PC-3 (cell line): ENCODE measurements at places on chromosomes 16 and 17. TPM values are rescaled to one million over a fixed set of nuclear protein-coding genes. Genes with fewer than 3 reads are reported as not detected.
A peak's percentile ranks its signal among the peaks of the same experiment; 100 is the strongest.

Gene MAP1LC3B
- 11.0 and 11.9 TPM in 2 replicates for total RNA-seq

Gene TEX14
- total RNA-seq, result 0.12 and 0.29 TPM in 2 replicates

Gene TRIM47
- 73.7 and 109 TPM in 2 replicates for total RNA-seq

Gene FNDC8
- total RNA-seq, result not detected in 2 replicates

Gene SGCA
- total RNA-seq, result not detected in 2 replicates

Gene SCIMP
- total RNA-seq, result not detected in 2 replicates

Gene CFAP119
- 8.6 and 9.6 TPM in 2 replicates for total RNA-seq

DNA sequence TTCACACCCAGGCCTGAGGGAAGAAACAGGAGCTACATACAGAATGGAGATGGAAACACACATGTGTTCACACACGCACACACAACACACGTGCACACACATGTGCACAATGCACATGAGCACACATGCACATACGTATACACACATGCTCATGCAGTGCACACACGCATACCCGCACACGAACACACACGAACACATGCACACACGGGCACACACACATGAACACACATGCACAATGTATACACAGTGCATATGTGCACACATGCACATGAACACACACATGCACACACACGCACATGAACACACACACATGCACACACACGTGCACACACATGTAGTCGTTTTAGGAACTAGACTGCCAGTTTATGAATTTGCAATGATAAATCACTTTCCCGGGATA lies 49.3 kb upstream of the CDR2 start:
- no peaks in the 10 kb centered on the region for H3K36me3 ChIP-seq
- H3K4me3 ChIP-seq, result no peak overlapping the region
- no peaks in the 10 kb centered on the region for H3K27me3 ChIP-seq
- no peak for DNase-seq
- H3K27ac ChIP-seq, result no peak overlapping the region

DNA sequence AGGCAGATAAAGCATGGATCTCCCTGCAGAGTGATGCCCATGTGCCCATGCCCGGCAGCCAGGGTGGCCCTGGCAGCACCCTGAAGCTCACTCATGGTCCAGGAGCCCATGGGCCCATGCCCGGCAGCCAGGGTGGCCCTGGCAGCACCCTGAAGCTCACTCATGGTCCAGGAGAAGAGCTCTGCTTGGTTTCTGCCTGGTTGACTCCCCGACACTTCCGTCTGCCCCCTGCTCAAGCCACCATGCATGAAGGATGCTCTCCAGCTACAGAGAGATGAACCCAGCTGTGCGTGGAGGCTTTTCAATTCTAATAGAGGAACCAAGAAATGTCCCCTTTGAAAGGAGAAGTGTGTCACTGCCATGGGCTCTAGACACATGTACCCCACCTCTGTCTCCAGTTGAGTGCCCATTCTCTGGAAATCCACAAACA lies 8.7 kb downstream of the CCL17 start:
- no peaks in the 10 kb centered on the region for H3K27me3 ChIP-seq
- no peak for DNase-seq
- peaks cover 12% of the 10 kb centered on the region for H3K4me1 ChIP-seq
- H3K36me3 ChIP-seq, result no peaks in the 10 kb centered on the region

DNA sequence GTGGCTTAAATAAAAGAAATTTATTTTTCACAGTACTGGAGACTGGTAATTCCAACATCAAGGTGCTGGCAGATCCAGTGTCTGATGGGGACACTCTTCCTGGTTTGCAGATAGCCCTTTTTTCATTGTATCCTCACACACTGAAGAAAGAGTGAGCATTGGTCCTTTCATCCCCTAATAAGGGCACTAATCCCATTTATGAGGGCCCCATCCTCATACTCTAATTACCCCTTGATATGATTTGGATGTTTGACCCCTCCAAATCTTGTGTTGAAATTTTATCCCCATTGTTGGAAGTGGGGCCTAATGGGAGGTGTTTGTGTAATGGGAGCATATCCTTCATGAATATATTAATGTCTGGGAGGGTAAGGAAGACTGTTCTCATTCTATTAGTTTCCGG lies 9.4 kb upstream of the FAM20A start:
- DNase-seq, result no peak
- peaks cover 26% of the 10 kb centered on the region for H3K4me1 ChIP-seq
- peak overlapping the region; percentile 65 for H3K27ac ChIP-seq
- H3K4me3 ChIP-seq, result no peak overlapping the region
- no peaks in the 10 kb centered on the region for H3K36me3 ChIP-seq

GRCh38 chr17:54623746-54624145 lies 276.9 kb upstream of the TOM1L1 start:
- H3K27me3 ChIP-seq, result no peaks in the 10 kb centered on the region
- no peaks in the 10 kb centered on the region for H3K4me1 ChIP-seq
- no peak overlapping the region for H3K4me3 ChIP-seq
- H3K27ac ChIP-seq, result no peak overlapping the region
- H3K36me3 ChIP-seq, result no peaks in the 10 kb centered on the region

DNA sequence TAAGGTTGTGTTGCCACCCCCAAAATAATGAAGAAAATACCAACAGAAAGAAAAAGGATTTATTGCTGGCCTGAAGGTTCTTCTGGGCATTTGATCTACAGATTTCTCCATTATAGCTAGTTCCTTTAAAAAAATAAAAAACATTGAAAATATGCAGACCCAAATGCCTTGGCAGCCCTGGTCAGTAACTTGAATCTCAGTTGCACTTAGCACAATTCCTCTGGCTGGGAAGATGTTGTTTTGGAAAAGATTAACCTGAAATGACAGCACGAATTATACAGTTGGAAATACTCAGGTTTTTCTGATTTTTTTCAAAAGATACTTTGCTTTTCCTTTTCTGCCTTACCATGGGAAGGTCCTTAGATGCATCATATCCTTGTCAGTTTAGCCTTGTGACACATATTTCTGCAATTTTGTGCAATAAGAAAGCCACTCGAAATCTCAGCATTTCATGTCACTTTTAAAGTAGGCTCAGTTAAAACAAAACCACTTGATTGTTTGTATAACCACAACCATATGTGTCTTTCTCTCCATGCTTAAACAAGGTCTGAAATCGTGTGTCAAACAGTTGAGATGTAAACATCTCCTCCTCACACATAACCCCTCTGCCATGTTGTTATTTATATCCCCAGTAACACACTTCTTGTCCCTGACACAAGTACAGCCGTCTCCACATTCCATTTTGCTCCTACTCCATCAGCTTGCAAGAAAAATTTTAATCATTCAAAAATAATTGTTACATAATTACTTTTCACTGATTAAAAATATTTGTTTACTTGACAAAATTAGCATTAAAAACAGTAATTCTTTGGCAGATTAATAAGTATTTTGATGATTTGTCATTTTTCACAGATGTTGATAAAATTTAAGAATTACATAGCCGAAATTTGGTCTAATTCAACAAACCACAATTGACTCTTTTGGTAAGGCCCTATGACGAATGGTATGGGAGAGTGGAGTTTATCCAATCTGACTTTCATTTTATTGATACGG lies 61.1 kb downstream of the SIAH1 start:
- no peak overlapping the region for H3K27ac ChIP-seq
- no peaks in the 10 kb centered on the region for H3K4me1 ChIP-seq
- no peak for DNase-seq
- H3K4me3 ChIP-seq, result no peak overlapping the region
- no peaks in the 10 kb centered on the region for H3K27me3 ChIP-seq
- H3K36me3 ChIP-seq, result no peaks in the 10 kb centered on the region

DNA sequence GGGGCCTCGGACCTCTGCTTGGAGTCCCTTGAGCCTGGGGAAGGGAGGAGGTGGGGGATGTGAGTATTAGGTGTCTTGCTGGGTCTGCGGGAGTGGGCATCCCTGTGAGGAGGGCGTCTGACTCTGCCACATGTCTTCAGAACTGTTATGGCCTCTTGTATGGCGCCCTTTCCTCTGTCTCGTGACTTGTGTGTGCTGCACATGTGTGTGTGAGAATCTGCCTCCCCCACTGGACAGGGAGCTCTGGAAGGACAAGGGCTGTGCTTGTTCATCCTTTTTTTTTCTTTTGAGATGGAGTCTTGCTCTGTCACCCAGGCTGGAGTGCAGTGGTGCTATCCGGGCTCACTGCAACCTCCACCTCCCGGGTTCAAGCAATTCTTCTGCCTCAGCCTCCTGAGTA lies 33.4 kb downstream of the ARHGAP23 start:
- no peak overlapping the region for H3K4me3 ChIP-seq

DNA sequence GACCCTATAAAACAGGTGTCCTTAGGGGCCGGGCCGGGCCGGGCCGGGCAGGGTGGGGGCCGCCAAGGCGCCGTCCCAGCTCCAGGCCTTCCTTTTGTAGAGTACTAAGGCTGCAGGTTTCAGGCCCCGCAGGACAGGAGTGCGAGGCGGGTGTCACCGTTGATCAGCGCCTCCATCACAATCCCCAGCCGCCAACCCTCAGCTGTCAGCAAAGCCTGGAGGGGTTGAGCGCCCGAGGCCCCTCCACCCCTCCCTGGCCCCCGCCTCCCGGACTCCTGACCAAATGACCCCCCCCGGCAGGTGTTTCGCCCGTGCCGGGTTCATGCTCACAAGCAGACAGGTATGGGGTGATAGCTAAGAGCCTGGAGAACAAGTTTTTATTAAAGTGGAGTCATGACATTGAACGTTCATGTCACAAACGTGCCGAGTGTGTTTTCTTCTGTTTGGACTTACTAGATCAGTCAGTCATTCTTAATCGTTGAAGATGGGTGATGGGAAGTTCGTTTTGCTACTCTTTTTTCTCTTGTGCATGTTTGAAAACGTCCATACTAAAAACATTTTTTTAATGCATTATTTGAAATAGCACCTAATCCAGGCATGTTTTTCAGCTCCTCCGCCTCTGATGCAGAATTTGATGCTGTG lies 534 bp downstream of the ARL2BP start:
- H3K36me3 ChIP-seq, result peaks cover 5% of the 10 kb centered on the region
- H3K4me1 ChIP-seq, result peaks cover 12% of the 10 kb centered on the region; the same call in 1 of the 2 replicates
- peak overlapping the region; percentile 37; the same call in 1 of the 2 replicates for H3K27ac ChIP-seq
- no peaks in the 10 kb centered on the region for H3K27me3 ChIP-seq
- peak; percentile 12 for DNase-seq
- peak overlapping the region; percentile 79 for H3K4me3 ChIP-seq

DNA sequence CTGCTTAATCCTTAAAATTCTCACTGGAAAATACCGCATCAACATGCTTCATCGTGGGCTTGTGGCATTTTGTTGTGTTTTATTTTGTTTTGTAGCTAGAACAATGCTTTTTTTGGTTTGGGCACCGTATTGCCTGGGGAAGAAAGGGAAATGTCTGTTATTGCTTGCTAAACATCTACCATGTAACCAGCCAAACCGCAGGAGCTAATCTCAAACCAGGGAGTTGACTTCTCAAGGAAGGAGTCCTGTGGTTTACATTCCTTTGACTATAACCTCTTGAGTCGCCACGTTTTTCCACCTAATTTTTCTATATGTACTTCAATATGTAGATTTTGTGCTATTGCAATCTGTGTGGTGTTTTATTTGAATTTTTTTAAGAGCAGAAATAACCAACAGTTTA lies 593.5 kb upstream of the SOX9 start:
- DNase-seq, result peak; percentile 23
- H3K27me3 ChIP-seq, result no peaks in the 10 kb centered on the region
- H3K27ac ChIP-seq, result no peak overlapping the region
- peaks cover 10% of the 10 kb centered on the region; the same call in 1 of the 2 replicates for H3K4me1 ChIP-seq
- H3K4me3 ChIP-seq, result no peak overlapping the region
- H3K36me3 ChIP-seq, result no peaks in the 10 kb centered on the region

GRCh38 chr17:50944054-50944901 lies 78.1 kb upstream of the TOB1 start:
- peak overlapping the region; percentile 11; the same call in 1 of the 2 replicates for H3K27ac ChIP-seq
- peaks cover 27% of the 10 kb centered on the region for H3K4me1 ChIP-seq
- no peaks in the 10 kb centered on the region for H3K36me3 ChIP-seq
- H3K27me3 ChIP-seq, result no peaks in the 10 kb centered on the region
- peak; percentile 79 for DNase-seq
